ENCODE measurements at places on chromosomes 12 and 14. TPM values are rescaled to one million over a fixed set of nuclear protein-coding genes. Genes with fewer than 3 reads are reported as not detected.

Gene ASPG
- polyA plus RNA-seq: 2.8 TPM

GRCh38 chr14:50533806-50534205 is 1.4 kb upstream of the MAP4K5 start:
- DNase-seq: no peak

DNA sequence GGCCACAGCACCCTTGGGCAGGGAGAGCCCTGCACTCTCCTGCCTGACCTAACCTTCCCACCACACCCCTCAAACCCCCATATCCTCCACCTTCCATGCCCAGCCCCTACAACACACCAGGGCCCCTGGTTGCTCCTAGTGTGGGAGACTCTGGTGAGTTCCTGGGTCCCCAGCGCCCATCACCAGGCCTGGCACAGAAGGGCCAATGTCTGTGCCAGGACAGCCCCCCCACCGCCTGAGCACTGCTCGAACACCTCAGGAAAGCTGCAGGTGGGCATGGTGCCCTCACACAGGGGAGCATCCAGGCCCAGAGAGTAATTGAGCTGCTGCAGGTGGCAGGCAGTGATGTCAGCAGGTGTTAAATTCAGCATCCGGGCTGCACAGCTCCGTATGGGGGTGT is 15.2 kb downstream of the ADCY6 start:
- no peak for DNase-seq

DNA sequence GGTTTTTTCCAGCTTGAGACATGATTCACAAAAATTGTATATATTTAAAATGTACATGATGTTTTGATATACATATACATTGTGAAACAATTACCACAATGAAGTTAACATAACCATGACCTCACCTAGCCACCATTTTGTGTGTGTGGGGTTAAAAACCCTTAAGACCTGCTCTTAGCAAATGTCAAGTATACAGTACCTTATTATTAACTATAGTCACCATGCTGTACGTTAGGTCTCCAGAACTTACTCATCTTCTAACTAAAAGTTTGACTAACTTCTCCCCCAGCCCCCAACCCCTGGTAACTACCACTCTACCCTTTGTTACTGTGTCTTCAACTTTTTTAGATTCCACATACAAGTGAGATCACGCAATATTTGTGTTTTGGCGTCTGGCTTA is 52.6 kb downstream of the EIF2S3B start:
- no peak for DNase-seq

DNA sequence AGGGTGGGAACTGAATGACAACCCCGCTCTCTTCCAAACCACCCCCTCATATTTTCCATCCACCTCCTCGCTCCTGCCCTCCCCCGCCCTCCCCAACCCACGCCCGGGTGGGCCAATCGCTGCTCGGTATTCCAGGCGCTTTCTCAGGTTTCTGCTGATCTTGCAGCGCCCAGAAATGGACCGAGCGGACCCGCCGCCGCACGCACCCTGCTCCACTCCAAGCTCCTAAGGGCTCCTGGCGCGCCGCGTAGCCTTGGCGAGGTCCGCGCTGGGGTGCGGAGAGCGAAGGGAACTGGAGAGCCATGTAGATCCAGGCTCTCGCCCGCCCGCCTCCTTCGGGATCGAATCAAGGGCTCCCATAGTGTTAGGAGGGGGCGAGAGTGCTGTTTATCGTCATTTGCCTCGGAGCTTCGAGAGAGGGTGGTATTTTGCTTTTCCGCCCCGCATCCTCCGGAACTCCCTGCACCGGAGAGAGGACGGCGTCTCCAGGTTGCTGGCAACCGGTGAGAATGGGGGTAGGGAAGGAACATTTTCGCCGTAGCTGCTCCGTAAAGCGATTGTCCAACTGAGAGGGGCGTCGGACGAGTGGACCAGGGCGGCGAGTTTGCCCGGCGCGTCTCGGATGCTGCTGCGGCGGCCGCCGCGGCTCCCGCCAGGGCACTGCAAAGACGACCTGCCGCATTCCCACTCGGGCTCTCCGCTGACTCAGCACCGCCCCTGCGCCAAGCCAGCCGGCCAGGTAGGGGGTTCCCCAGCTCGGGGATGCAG is at the start of gene KCNA1:
TSS of gene KCNA1 (plus strand) at position 172 of the 768 bp plus-strand sequence. CDS start 1,474 bp downstream, outside the sequence.
- DNase-seq: no peak

DNA sequence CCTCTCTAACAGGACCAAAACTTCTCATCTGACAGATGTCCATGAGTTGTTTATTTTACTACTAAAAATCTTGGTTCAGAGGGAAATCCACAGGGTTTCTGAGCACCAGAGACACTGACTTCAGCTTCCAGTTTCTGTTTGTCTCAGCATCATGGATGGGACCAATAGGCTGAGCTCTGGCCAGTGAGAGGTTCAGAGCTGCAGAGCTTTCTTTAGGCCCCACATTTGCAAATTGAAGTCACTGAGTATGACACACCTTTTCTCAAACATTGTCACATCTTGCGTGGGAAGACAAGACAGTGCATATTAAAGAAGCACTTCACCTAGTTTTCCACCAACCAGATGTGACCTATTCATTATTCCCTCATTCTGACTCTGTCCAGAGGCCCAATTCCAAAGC is 45.2 kb downstream of the RDH12 start:
- DNase-seq: no peak
